ENCODE measurements at places on chromosomes 2 and 18.

GRCh38 chr2:70340761-70341476 is 39.1 kb upstream of the FAM136A start:
- DNase-seq: peak; percentile 50

GRCh38 chr2:85771486-85771885 is 17.7 kb downstream of the ATOH8 start:
- DNase-seq: no peak

DNA sequence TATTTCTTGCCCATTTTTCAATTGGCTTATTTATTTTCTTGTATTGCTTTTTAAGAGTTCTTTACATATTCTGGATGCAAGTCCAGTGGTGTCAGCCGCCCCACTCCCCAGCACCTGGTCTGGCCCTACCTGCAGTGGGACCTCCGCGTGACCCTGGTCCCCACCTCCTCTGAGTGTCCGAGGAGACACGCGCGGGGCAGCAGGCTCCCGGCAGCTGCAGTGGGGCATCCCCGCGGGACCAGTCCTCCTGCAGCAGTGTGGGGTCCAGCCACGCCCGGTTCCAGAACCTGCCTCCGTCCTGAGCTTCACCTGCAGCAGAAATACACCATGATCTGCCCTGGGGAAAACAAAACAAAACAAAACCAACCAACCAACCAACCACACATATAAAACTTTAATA is 48.9 kb upstream of the IL1R1 start:
- DNase-seq: no peak

GRCh38 chr2:205496370-205496769 is 185.9 kb upstream of the NRP2 start:
- no peak for DNase-seq

DNA sequence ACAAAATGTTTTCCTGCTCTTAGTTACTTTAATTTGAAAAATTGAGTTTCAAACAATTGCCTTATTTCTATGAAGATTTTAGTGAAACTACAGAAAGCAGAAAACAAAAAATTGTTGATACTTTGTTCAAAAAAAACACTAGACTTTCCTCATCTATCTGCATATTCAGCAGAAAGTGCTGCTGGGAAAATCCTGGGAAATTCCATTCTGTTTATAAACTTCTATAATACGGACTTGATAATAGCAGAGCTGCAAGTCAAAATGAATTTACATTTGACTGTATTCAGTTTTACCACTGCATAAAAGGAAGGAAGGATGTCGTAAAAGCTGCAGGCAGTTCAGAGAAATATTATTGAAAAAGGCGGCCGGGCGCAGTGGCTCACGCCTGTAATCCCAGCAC is 24.9 kb upstream of the ERICH2 start:
- no peak for DNase-seq

GRCh38 chr2:136664713-136665405 is 100.5 kb upstream of the THSD7B start:
- no peak for DNase-seq

DNA sequence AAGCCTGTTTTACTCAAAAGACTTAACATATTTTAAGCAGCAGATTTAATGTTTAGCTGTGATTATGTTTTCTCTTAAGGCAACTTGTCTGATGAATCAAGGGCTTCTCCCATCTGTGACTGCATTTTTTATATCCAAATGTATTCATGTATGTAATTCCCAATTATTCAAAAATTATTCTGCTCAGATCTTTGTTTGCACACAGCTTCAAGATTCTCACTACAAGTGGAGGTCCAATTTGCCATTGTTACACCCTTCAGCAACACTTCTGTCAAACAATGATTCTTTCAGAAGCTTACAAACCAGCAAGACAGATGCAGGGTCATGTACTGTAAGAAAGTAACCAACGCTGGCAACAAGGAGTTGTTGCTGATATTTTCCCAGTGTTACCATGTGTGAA is 5.9 kb upstream of the LRPPRC start:
- no peak for DNase-seq

DNA sequence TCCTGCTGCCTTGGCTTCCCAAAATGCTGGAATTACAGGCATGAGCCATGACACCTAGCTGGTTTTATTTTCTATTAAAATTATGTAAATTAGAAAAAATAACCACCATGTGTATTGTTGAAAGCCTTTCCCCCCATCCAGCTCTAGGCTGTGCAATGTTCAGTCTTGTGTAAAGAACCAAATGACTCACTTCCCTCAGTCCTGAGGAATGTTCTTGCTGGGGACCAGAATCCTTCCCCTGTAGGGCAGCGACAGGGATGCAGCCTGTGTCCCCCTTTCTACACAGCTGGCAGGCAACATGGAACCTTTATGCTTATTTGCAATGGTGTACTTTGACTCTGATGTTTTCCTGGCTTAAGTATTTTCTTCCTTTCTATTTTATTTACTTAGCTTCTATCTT is 29.4 kb downstream of the AOX1 start:
- DNase-seq: peak; percentile 69

DNA sequence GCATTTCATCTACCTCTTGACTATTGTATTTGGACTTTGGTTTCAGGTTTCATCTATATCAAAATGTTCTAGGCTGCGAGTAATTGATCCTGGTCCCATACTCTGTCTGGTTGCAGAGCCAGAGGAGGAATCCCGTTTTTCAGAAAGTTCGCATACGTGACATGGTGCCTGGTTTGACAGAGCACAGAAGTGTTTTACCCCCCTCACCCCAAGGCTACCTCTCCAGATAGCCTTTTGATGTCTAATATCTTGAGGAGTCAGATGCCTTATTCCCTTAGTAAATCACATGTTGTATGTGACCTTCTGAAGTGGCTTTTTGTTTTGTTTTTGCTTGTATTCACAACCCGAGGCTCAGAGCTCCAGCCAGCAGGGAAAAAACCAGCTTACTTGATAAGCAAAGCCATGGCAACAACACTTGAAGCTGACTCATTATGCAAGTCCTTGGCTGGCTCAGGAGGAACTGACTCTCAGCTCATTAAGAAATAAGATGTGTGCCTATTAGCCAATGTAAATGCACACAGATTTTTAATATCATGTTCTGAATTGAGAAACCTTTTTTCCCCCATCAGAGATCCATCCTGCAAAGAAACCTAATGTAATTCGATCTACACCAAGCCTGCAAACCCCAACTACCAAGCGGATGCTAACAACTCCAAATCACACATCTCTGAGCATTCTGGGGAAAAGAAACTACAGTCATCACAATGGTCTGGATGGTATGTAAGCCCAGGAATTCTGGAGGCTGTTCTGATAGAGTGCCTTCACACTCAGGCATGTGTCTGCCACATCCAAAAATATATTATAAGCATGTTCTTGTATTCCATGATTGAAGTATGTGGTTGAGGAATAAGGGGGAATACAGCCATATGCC is 41.4 kb downstream of the OXER1 start:
- no peak for DNase-seq

DNA sequence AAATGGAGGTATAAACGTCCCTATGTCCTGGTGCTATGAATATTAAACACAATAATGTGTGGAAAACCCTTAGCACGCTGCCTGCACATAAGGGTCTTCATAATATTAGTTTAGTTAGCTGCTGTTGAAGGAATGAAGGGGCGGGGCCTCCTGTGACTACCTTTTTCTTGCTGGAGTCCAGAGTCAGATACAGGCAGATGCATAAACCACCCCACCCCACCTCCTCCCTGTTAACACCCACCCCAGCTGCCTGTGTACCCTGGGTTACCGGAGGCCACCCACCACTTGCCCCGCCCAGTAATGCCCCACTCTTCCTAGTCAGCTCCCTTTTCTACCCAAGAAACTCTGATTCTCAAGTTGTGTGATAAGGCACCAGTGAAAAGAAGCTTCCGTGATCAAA is 158.4 kb downstream of the EN1 start:
- no peak for DNase-seq

DNA sequence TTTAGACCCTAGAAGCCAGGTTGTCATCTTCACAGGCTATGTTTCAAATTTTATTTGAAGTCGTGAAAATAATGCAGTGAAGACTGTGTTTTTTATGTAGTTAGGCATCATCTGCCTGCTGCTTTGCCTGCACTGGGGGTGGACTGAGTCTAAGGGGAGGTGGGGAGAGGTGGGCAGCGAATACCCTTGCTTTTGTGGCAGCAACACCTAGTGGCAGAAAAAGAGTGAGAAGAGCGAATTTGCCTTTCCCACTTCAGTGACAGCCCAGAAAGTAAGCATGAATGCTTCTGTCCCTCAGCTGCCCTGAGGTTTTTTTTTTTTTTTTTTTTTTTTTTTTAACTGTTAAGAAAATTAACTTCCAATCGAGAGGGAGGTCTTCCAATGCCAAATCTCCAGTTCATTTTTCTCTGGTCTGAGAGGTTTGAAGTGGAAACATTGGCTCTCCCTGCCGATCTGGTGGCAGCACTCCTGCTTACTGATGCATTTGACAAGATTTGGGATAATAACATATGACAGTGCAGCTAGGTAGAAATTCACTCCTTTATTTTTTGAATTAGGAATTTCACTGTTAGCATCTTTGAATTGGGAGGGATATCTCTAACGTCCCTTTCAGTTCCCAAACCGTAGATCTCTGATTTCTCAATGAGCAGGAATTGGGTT is 60.3 kb upstream of the LYPD6B start:
- no peak for DNase-seq

DNA sequence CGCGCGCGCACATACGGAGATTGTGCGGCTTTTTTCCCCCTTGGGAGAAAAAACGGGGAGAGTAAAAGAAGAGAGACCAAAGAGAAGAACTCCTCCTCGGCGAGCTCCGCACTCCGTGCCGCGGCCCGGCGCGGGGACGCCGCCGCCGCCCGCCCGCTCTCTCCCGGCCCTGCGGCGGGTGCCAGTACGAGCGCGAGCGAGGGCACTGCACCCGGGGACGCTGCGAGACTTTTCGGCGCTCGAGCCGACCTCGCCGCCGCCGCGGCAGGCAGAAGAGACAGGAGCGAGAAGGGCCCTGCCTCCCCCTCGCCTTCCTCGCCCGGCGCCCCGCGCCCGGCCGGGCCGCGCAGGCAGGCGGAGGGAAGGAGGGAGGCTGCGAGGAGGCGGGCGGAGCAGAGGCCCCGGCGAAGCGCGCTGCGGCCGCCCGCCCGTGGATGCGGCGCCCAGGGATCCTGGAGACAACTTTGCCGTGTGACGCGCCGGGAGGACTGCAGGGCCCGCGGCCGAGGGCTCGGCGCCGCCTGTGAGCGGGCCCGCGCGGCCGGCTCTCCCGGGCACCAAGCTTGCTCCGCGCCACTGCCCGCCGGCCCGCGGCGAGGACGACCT is 857 bp upstream of the INHBB start:
- no peak for DNase-seq

- no peak for DNase-seq
Measured at GRCh38 chr2:233360771-233361176, 6.5 kb downstream of the DGKD start.

GRCh38 chr2:157149270-157149669 is 108.2 kb upstream of the GALNT5 start:
- no peak for DNase-seq

- no peak for DNase-seq
Measured at GRCh38 chr18:48749768-48750167, 201.0 kb downstream of the SMAD7 start.

- DNase-seq: no peak
Measured at GRCh38 chr2:180494286-180494685, 486.1 kb upstream of the UBE2E3 start.

DNA sequence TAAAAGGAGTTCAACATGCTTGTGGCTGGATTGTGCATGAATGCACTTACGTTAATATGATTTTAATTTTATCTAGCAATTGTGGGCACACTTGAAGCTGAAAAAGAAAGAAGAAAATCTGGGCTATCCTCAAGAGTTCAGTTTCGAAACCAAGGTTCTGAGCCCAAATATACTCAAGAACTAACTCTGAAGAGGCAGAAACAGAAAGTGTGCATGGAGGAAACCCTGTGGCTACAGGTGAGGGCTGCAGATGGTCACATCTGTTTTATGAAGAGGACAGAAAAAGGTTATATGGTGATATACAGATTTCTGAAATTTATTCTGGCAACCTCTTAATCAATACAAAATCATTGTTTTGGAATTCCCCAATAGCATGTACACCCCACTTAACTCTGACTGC is 57.3 kb downstream of the ITGA6 start:
- DNase-seq: no peak

DNA sequence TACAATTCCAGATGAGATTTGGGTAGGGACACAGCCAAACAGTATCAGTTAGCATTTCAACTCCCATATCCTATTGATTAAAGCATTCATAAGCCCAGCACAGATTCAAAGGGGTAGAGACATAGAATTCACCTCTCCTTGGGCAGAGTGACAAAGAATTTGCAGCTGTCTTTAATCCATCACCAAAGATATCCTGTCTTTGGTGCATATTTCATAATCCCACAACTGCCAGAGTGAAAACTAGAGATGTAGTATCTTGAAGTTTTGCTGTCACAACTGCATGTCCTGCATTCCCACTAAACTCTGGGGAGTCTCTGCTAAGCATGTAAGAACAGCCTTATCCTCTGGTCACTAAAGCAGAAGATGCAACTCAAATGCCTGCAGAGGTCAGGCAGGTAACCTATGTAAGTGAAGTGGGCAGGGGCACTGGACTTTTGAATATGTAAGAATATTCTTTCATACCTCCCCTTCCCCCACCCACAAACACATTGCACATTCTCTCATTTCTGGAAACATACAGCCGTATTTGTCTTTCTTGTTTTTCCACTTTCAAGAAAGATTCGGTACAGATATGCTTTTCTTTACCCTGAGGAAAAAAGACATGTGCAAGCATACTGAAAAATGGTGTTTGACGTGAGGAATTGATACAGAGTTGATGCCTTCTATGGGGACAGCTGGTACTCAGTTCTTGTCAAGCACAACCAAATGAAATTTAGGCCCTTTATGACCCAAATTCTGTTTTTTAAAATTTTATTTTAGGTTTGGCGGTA is 283.1 kb downstream of the SP3 start:
- DNase-seq: no peak

DNA sequence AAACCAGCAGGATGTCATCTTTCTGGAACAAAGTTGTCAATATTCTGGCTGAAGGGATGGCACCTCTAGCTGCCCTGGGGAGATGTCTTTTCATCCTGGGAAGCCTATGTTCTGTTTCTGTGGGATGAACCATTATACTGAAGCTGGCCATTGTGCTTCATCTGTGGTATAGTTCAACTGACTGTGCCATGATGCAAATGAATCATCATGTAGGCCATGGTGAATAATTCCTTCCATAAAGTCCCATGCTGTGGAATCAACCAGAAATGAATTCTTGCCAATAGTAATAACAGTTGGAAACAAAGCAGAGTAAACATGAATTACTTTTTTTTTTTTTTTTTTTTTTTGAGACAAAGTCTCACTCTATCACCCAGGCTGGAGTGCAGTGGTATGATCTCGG is 64.1 kb upstream of the CNGA3 start:
- DNase-seq: no peak

- DNase-seq: no peak
Measured at GRCh38 chr2:64525317-64525613, 1.1 kb downstream of the AFTPH start.
